Activated CD8-positive, alpha-beta T cell treated with anti-CD3 and anti-CD28 coated beads, Interleukin-2, amount 10 ng/mL, durations not matched to agents 7 days and 5 days (primary cell): ENCODE measurements at places on chromosomes 7 and 10.
A peak's percentile ranks its signal among the peaks of the same experiment; 100 is the strongest.

- peaks cover 23% of the 10 kb centered on the region for H3K4me1 ChIP-seq
- peak overlapping the region; percentile 85 for H3K27ac ChIP-seq
- peaks cover 1% of the 10 kb centered on the region for H3K36me3 ChIP-seq
- H3K4me3 ChIP-seq, result peak overlapping the region; percentile 85
- DNase-seq, result no peak
- peaks cover 77% of the 10 kb centered on the region for H3K27me3 ChIP-seq
Observed at GRCh38 chr7:27095050-27095896, 527 bp downstream of the HOXA1 start.

GRCh38 chr10:121154846-121155245 is 303.7 kb downstream of the WDR11 start:
- no peaks in the 10 kb centered on the region for H3K36me3 ChIP-seq
- no peaks in the 10 kb centered on the region for H3K27me3 ChIP-seq
- no peak overlapping the region for H3K4me3 ChIP-seq
- no peak overlapping the region for H3K27ac ChIP-seq
- no peaks in the 10 kb centered on the region for H3K4me1 ChIP-seq

- peaks cover 33% of the 10 kb centered on the region for H3K36me3 ChIP-seq
- H3K27me3 ChIP-seq, result no peaks in the 10 kb centered on the region
- H3K4me1 ChIP-seq, result peaks cover 45% of the 10 kb centered on the region
Observed at GRCh38 chr7:128742206-128742605, 3.0 kb downstream of the CALU start.

GRCh38 chr10:5905854-5906507 is 15.9 kb downstream of the FBH1 start:
- no peak for DNase-seq
- H3K4me1 ChIP-seq, result peaks cover 8% of the 10 kb centered on the region
- no peak overlapping the region for H3K4me3 ChIP-seq
- no peaks in the 10 kb centered on the region for H3K27me3 ChIP-seq
- H3K36me3 ChIP-seq, result peaks cover 50% of the 10 kb centered on the region

GRCh38 chr10:77504873-77505257 is 132.7 kb downstream of the KCNMA1 start:
- no peak for DNase-seq
- H3K36me3 ChIP-seq, result no peaks in the 10 kb centered on the region
- no peak overlapping the region for H3K27ac ChIP-seq
- H3K4me3 ChIP-seq, result no peak overlapping the region

DNA sequence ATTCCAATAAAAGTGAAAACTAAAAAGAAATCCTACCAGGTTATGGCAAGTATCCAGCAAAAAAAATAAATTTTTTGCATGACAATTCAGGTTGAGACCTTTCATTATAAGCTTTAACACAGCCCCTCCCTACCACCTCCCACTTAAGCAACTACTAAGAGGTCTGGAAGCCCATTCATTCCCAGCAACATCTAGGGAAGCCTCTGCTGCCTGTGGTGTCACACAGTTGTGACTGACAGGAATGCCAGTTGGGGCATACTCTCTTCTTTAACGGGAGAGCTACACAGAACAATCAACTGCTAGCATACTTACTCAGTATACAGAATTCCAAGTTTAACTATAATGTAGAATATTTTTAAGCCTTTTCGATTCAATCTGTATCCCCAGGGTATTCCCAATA is 27.8 kb downstream of the ABI1 start:
- no peak for DNase-seq
- no peak overlapping the region for H3K4me3 ChIP-seq
- H3K36me3 ChIP-seq, result peaks cover 47% of the 10 kb centered on the region
- no peak overlapping the region for H3K27ac ChIP-seq
- no peaks in the 10 kb centered on the region for H3K27me3 ChIP-seq

DNA sequence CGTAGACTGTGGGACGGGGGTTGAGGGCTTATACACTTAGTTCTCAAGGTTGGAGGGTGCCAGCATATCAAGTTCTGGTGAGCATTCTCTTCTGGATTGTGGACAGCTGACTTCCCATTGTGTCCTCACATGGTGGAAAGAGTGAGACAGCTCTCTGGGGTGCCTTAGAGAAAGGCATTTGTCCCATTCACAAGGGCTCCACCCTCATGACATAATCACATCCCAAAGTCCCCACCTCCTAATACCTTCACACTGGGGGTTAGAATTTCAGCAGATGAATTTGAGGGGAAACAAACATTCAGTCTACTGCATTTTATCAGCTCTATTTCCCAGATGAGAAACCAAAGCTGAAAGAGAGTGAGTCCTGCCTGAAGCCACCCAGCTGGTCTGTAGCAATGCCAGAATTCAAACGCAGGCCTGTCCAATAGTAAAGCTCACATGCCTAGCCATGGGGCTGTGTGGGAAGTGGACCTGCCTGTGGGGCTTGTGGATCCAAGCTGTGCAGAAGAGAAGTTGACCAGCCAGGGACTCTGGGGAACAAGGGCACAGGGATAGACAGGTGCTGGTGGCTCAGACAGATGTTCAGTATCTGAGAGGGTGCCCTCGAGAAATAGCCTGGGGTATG is 34.9 kb upstream of the LOXL4 start:
- DNase-seq, result no peak
- H3K27ac ChIP-seq, result no peak overlapping the region
- H3K36me3 ChIP-seq, result no peaks in the 10 kb centered on the region
- H3K27me3 ChIP-seq, result peaks cover 9% of the 10 kb centered on the region

DNA sequence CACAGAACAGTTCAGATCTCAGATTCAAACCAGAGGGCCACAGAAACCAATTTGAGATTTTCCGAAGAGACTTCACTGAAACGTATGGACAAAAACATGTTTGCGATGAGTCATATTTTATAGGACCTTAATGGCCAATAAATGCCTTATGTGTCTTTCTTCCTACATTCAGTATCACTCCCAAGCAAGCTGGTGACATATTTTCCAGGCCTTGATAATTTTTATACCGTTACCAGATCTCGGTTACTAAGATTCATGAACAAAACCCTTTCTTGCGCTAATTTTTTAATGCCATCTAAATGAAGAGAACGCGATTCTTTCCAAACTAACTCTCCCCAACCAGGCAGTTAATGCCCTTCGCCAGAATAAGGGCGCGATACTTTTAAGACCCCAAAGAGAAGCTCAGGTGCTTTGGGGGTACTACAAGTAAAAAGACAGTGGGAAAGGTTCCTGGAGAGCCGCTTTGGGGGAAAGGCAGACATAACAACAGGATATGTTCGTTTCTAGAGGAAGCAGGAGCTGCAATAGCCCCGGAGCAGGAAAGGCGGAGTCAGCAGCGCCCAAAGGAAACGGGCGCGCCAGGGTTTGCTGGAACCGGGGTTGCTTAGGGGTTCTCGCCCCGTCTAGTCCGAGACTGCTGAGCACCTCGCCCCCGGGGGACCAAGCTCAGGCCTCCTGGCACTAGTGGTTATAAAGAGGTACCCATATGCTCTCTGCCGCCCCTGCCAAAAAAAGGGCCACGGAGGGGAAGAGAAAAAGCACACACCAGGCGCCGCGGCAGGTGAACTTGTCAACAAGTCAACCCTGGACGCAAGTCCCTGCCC is 884 bp downstream of the ICA1 start:
- no peak overlapping the region for H3K27ac ChIP-seq
- DNase-seq, result no peak
- H3K27me3 ChIP-seq, result peaks cover 50% of the 10 kb centered on the region
- H3K4me3 ChIP-seq, result peak overlapping the region; percentile 70

- no peaks in the 10 kb centered on the region for H3K27me3 ChIP-seq
- H3K4me3 ChIP-seq, result no peak overlapping the region
- DNase-seq, result peak; percentile 46
- H3K4me1 ChIP-seq, result no peaks in the 10 kb centered on the region
Observed at GRCh38 chr7:158782761-158783401, 46.4 kb downstream of the ESYT2 start.

DNA sequence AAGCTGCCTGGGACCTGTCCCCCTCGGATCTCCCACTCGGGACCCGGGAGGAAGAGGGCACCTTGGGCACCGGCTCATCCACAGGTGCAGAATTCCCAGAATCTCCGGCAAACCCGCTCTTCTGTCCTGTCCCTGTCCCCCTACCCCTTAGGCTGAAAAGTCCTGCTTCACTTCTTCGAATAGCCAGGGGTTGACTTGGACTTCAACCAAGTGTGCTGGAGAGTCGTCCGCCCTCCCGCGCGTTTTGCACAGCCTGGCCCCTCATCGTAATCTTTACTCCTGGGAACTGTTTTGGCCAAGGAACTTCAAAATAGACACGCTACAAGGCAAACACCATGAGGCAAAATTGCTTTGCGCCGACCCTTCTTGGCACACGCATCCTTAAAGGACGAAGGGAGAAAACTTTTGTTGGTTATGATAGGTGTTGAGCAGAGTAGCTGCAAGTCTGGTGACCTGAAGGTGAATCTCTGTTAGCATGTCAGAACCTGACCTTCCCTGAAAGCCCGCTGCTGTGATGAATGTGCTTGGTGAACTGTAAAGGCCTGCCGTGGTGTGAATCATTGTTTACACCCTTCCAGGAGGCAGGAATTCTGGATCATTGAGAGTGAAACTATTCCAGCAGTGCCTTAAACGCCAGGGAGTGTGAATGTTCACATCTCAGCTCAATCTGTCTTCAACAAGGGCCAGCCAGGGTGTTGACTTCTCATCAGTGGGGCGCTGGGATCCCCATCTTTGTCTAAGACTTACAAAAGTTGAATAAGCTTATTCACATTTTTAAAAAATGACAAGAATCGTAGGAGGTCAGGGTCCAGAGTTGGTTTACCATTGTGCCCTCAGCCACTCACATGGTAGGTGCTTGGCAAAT is 589 bp upstream of the RAPGEF5 start:
- peak overlapping the region; percentile 66 for H3K4me3 ChIP-seq
- H3K27ac ChIP-seq, result no peak overlapping the region
- no peaks in the 10 kb centered on the region for H3K36me3 ChIP-seq
- no peak for DNase-seq
- H3K27me3 ChIP-seq, result peaks cover 50% of the 10 kb centered on the region
- H3K4me1 ChIP-seq, result peaks cover 9% of the 10 kb centered on the region

DNA sequence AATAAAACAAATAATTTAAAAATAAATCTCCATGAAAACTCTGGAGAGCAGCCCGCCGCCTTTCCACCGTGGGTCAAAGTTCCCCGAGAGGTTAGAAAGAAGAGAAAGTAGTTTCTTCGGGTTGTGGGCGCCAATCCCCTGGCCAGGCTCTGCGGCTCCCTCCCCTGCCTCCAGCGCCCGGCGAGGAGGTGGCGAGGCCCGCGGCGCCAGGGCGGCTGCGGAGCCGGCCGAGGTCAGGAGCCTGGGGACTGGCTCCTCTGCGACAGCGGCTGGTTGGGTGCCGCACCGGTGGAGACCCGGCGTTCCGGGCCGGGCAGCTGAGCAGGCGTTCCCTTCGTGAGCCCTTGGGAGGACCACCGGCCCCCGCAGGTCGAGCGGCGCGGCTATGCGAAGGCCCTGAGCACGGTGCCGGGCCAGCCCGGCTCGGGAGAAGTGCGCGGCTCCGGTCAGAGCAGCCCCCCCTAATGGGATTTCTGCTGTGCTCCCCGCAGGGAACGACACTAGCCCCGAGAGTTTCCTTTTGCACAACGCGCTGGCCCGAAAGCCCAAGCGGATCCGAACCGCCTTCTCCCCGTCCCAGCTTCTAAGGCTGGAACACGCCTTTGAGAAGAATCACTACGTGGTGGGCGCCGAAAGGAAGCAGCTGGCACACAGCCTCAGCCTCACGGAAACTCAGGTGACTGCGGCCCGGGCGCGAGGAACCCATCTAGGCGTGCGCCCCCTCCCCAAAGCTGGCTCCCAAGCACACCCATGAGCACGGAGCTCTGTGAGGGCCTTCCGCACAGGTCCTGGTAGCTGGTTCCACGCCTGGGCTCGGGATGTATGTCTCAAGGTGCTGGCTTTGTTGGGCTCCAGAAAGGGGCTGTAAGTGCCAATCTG is 2.8 kb downstream of the EMX2 start:
- H3K4me3 ChIP-seq, result no peak overlapping the region
- no peak overlapping the region for H3K27ac ChIP-seq
- H3K27me3 ChIP-seq, result peaks cover 84% of the 10 kb centered on the region
- peaks cover 2% of the 10 kb centered on the region for H3K36me3 ChIP-seq

DNA sequence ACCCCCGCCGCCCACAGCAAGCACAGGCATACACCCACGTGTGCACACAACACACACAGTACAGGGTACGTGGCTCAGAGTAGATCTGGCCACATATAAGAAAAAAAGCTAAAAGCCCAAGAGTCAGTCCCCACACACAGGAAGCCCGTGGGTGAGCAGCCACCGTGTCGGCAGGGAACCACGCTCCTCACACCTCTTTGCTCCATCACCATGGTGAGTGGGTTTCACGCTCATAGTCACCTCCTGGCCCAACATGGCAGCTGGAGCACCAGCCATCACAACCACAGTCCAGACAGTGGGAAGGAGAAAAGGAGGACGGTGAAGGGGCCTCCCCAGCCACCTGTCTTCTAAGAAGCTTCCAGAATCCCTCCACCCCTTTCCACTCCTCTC is 76.0 kb upstream of the PDGFA start:
- peaks cover 49% of the 10 kb centered on the region for H3K4me1 ChIP-seq
- no peak overlapping the region for H3K4me3 ChIP-seq
- peak overlapping the region; percentile 61 for H3K27ac ChIP-seq

DNA sequence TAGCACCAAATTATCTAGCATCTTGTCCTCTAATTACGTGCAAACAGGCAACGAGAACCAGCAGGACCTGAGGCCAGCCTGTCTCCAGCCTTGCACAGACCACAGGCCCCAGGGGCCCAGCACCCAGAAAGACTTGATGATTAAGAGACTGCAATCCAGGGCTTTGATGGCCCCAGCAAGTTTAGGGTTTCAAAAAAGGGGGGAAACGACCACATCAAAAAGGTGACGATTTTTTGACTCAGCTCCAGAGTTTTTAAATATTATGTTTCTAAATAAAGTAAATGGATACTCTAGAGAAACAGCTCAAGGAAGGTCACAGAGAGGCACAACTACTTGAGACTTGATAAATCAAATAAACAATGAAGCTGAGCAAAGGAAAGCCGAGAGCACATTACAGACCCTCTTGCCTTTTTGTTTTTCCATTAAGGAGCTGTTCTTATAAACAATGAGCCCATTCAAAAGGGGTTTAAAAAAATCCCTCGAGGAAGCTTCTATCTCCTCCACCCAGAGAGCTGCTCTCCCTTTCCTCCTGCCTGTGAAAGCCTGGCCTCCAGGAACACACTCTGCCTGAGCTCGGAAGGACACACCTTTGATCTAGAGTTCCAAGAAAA is 44.1 kb downstream of the GLI3 start:
- no peaks in the 10 kb centered on the region for H3K36me3 ChIP-seq
- no peak for DNase-seq
- no peaks in the 10 kb centered on the region for H3K27me3 ChIP-seq
- H3K27ac ChIP-seq, result no peak overlapping the region

DNA sequence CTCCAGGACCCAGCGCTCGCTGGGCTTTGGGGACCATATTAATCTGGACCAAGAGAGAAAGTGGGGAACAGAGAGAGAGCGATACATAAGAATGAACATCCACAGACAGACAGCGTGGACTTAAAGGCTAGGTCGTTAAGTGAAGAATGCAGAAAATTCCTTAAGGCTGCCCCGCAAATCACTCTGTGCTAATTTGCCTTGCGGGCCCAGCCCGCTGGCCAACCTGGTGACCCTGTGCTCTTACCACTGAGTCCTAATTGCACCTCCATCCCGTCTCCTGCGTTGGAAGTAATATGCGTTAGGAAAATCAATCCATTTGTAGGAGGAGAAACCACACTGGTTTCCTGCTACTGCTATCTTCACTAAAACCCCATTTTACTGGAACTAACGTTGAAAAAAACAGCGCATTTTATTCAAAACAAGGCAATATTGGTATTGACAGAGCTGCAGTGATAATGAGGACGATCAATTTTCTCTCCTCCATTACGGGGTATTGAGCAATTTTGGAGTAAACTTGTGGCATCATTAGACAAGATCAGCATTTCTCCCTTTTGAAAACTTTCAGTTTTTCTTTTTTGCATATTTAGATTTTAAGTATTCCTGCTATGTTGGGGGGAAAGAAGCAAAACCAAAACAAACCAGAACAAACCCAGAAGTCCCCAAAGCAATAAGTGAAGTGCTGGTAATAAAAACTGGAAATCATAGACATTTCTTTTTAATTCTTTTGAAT is 85.2 kb downstream of the WDFY4 start:
- H3K36me3 ChIP-seq, result no peaks in the 10 kb centered on the region
- no peak for DNase-seq
- no peak overlapping the region for H3K4me3 ChIP-seq
